Esophagus squamous epithelium (tissue), 5 donors: ENCODE measurements at places on chromosomes 1 and 21.

- DNase-seq, result no peak
These were observed 95.5 kb upstream of the B3GALT2 start for GRCh38 chr1:193281894-193282293.

- DNase-seq, result no peak
These were observed 22.1 kb downstream of the SLC2A7 start for GRCh38 chr1:9004031-9004699.

- no peak for DNase-seq
These were observed 660.0 kb upstream of the B3GALT2 start for GRCh38 chr1:193846411-193846810.

GRCh38 chr21:14259747-14260146, 43.8 kb downstream of the RBM11 start:
- no peak for DNase-seq

DNA sequence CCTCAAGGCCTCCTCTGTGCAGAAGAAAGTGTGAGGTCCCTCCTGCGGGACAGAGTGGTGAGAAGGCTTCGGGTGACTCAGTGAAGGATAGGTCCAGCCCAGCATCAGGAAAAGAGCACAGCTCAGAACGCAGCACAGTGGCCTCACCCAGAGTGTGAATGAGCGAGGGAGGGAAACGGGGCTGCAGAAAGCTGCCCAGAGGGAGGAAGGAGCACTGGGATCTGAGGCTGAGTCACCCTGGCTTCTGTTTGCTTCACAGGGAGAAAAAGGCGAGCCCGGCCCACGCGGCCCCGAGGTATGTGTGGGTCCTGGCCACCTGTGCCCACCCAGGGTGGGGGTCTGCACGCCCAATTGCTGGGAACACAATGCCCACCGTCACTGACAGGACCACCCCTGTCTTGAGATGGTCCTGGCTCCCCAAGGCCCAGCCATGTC, 24.3 kb downstream of the COL6A2 start:
- DNase-seq, result no peak

- DNase-seq, result no peak
These were observed 19.8 kb upstream of the UBXN10 start for GRCh38 chr1:20166051-20166450.

DNA sequence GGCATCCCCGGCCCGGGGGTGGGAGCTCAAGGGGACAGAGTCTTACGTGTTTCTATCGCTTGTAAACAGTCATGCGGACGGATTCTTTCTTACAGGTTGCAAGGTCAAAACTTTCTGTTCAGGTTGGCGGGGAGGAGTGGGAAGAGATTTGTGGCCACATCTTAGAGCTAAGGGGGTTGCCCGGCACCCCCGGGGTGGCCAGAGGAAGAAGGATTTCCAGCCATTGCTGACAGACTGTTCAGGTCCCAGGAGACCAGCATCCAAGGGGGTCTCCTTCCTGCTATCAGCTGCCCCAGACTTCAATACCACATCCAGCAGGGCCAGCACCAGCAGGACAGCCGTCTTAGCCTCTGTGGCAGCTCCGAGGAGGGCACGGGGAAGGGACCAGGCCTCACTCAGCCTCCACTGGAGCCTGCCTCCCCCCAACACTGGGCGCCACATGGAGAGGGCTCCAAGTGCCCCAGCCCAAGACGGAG, 52.0 kb downstream of the KIF21B start:
- DNase-seq, result no peak

DNA sequence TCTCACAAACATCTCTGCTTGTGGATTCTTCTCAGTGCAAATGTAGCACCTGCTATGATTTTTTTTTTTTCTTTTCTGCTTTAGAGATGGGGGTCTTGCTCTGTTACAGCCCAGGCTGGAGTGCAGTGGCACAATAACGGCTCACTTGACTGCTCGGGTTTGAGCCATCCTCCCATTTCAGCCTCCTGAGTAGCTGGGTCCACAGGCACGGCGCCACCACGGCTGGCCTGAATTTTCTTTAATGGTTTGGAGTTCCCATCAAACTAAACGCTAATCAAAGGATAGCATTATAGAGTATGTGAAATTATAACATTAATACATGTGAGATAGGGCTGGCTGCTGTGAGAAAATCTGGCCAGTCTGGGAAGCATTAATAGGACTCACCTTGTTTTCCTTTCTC, 7.2 kb upstream of the PTGER3 start:
- no peak for DNase-seq

- DNase-seq, result no peak
These were observed 12.8 kb downstream of the CADM3 start for GRCh38 chr1:159184201-159184600.

GRCh38 chr1:32350785-32351398, 11.4 kb downstream of the FAM229A start:
- DNase-seq, result no peak

- no peak for DNase-seq
These were observed 33.4 kb downstream of the CACNA1E start for GRCh38 chr1:181516706-181517105.

- no peak for DNase-seq
These were observed 348.9 kb downstream of the KCNT2 start for GRCh38 chr1:196259316-196259715.

DNA sequence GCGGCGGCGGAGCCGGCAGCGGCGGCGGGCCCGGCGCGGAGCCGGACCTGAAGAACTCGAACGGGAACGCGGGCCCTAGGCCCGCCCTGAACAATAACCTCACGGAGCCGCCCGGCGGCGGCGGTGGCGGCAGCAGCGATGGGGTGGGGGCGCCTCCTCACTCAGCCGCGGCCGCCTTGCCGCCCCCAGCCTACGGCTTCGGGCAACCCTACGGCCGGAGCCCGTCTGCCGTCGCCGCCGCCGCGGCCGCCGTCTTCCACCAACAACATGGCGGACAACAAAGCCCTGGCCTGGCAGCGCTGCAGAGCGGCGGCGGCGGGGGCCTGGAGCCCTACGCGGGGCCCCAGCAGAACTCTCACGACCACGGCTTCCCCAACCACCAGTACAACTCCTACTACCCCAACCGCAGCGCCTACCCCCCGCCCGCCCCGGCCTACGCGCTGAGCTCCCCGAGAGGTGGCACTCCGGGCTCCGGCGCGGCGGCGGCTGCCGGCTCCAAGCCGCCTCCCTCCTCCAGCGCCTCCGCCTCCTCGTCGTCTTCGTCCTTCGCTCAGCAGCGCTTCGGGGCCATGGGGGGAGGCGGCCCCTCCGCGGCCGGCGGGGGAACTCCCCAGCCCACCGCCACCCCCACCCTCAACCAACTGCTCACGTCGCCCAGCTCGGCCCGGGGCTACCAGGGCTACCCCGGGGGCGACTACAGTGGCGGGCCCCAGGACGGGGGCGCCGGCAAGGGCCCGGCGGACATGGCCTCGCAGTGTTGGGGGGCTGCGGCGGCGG, 1.0 kb downstream of the ARID1A start:
- no peak for DNase-seq

GRCh38 chr1:187310038-187310631, 481.4 kb downstream of the PLA2G4A start:
- no peak for DNase-seq

DNA sequence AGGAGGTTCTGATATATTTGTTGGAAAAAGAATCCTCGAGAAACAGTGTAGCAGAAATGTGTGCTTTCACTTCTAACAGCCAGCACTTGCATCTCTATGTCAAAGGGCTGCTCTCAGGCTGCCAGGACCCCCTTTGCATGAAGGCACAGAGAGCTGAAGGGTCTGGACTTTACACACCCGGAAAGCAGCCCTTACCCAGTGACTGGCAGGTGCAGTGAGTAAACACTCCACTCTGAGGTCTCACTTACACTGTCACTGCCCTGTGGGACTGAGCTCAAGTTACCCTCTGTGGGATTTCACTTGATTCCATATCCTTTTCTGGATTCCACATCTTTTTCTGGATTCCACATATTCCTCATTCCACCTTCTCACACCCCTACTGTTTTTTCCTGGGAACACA, 40.8 kb upstream of the PPP2R5A start:
- DNase-seq, result no peak

- DNase-seq, result no peak
These were observed 151.0 kb downstream of the CDC7 start for GRCh38 chr1:91651661-91652071.

GRCh38 chr1:200150721-200151120, 123.2 kb downstream of the NR5A2 start:
- DNase-seq, result no peak

- DNase-seq, result no peak
These were observed 41.6 kb downstream of the PARP1 start for GRCh38 chr1:226366290-226366689.

DNA sequence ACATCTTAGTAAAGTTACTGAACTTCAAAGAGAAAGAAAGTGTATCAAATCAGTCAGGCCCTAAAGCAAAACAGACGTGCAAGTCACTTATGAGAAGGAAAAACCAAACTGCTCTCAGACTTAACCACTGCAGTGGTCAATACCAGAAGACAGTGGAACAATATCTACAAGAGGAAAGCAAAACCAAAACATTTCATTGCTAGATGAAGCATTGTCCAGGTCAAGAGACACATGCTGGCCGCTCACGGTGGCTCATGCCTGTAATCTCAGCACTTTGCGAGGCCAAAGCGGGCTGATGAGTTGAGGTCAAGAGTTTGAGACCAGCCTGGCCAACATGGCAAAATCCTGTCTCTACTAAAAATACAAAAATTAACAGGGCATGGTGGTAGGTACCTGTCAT, 82.0 kb upstream of the MROH9 start:
- no peak for DNase-seq

- DNase-seq, result no peak
These were observed 46.6 kb downstream of the PCP4 start for GRCh38 chr21:39913706-39914305.

GRCh38 chr1:48207131-48207530, 15.4 kb upstream of the SLC5A9 start:
- no peak for DNase-seq

- no peak for DNase-seq
These were observed 1.3 kb downstream of the SRSF10 start for GRCh38 chr1:23978805-23979204.

- no peak for DNase-seq
These were observed 322.1 kb upstream of the LYPLAL1 start for GRCh38 chr1:218851586-218851985.

- no peak for DNase-seq
These were observed 134.7 kb downstream of the ST6GALNAC3 start for GRCh38 chr1:76209238-76209637.

DNA sequence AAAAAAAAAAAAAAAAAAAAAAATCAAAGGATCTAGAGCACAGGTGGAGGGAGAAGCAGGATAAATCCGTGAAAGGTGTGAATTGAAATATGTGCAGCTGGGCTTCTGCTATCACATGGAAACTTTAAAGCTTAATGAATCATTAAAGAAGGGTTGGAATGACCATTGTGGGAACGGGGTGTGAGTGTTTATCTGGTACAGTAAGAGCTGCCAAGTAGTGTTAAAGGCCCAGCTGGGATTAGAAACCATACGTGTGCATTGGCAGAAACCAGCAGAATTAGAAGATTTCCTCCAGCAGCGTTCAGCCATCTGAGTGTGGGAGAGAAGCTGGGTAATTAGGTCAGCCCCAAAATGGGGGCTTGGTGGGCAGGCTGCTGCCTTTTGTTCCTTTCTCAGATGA, 13.5 kb downstream of the FALEC start:
- DNase-seq, result no peak

DNA sequence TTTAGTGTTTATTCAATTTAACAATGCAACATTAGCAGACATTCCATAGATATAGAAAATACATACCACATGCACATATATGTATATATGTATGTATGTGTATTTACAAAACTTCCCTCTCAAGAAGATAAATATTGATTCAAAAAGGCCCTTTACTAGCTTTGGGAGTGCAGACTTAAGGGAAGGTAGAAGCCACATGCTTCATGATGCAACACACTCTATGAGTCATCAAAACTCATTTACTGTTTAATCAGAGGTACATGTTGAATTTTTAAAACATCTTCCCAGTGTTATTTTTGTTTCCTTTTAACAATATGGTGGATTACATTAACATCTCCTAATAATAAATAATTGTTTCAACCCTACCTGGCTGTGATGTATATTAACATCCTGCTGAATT, 61.4 kb upstream of the KIRREL1 start:
- DNase-seq, result no peak

DNA sequence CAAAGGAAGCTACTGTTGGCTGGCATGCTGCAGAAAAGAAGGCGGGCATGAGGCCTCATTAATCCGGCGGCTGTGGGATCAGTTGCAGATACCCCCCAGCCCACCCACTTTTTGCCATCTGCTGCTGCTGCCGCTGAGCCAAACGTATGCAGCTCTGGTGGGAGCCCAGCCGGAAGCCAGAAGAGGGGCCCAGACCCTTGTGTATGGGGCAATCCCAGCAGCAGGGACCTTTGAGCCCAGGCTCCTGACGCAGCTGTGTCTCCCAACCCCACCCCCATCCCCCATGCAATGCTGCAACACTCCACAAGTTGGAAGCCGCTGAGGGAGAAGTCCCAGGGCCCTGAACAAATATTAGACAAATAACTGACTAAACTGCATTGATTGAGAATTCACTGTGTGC, 106.0 kb downstream of the ELAVL4 start:
- no peak for DNase-seq

DNA sequence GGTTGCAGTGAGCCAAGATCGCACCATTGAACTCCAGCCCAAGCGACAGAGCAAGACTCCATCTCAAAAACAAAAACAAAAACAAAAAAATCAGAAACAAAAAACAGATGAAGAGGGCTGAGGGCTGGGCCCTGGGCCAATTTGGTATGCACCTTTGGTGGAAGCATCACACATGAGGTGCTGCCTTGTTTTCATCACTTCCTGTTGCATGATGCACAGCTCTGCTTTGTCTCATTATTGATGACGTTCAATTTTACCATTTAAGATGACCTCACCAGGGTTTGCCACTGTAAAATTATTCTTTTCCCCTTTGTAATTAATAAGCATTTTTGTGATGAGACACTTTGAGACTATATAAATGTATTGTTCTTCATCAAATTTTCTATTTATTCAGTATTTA, 9.8 kb upstream of the IFNAR2 start:
- no peak for DNase-seq

DNA sequence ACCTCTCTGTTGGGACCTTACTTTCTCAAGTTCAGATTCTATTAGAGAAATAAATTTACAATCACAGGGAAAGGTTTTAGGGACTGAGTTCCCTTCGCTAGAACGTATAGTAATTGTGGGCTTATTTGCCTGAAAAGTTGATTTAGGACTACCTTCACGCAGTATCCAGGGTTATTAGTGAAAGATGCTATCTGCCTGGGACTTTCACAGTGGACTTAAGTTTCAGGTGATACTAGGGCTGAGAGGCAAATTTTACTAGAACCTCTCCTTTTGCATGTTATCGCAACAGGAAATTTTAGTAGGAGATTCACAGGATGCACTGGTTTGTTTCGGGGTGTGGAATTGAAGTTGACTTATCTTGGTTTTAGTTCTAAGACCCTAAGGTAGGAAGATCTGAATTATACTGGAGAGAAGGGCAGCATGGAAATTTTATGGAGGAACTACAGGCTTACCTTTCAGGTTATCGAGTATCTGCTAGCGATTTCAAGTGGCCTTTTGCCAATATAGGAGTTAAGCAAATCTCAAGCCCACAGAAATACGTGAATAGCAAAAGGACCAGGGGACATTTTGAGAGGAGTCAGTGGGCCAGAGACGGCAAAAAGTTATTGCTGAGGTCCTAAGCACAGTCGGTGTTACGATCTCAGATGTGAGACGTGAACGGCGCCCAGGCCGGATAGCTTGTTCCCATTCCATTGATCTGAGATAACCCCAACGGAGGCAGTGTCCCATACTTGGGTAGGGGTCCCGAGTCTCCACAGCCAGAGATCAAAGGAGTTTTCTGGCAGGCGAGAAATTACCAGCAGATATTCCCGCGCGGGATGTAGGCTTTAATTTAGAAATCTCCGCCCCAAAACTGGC, 723 bp upstream of the GNAI3 start:
- no peak for DNase-seq

- DNase-seq, result no peak
These were observed 163.2 kb downstream of the IER5 start for GRCh38 chr1:181251713-181252075.
